ENCODE measurements at places on chromosomes 5 and 9. TPM values are rescaled to one million over a fixed set of nuclear protein-coding genes. Genes with fewer than 3 reads are reported as not detected.

SLC9A3 gene
- polyA plus RNA-seq, result 2.3 TPM

NTMT1 gene
- polyA plus RNA-seq, result 34.2 TPM

PCDHGA2 gene
- polyA plus RNA-seq, result 1.9 TPM

PRUNE2 gene
- polyA plus RNA-seq, result 18.6 TPM

ARSI gene
- not detected for polyA plus RNA-seq

CDC14B gene
- polyA plus RNA-seq, result 4.8 TPM

IL7R gene
- polyA plus RNA-seq, result not detected

ZBTB26 gene
- 0.74 TPM for polyA plus RNA-seq

LCN15 gene
- not detected for polyA plus RNA-seq

CAMK2A gene
- 39.5 TPM for polyA plus RNA-seq

CD180 gene
- polyA plus RNA-seq, result not detected

EDIL3 gene
- 168 TPM for polyA plus RNA-seq

Data from Purkinje cell (primary cell).